NCI-H2029 (cell line): ENCODE measurements at places on chromosomes 1 and 21.

DNA sequence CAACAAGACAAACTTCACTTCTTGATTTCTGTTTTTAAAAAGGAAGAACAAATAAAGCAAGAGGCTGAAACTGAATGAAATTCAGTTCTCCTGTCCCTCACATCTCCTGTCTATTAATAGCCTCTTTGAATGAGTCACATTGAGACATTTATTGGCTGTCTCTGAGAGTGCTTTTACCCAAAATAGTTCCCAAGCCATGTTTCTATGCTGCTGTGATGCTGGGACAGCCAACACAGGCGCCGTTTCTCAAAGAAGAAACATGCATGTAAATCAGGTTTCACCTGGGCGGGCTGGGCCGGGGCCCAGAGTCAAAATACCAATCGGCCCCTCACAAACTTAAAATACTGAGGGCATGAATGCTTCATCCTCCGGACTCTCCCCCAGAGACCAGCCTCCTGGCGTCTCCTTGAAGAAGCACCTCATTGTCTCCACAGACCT, 105.2 kb downstream of the EDEM3 start:
- DNase-seq, result no peak

GRCh38 chr1:31007462-31007991, 58.0 kb downstream of the PUM1 start:
- DNase-seq, result no peak

- no peak for DNase-seq
Measured at GRCh38 chr21:40164905-40165772, 297.9 kb downstream of the PCP4 start.

GRCh38 chr1:40973912-40974311, 5.6 kb upstream of the CTPS1 start:
- no peak for DNase-seq

- DNase-seq, result no peak
Measured at GRCh38 chr1:25926731-25927496, 20.7 kb upstream of the STMN1 start.

GRCh38 chr1:62271948-62272728, 47.1 kb downstream of the KANK4 start:
- DNase-seq, result peak; percentile 70
